ENCODE measurements at places on chromosomes 5 and 9.

DNA sequence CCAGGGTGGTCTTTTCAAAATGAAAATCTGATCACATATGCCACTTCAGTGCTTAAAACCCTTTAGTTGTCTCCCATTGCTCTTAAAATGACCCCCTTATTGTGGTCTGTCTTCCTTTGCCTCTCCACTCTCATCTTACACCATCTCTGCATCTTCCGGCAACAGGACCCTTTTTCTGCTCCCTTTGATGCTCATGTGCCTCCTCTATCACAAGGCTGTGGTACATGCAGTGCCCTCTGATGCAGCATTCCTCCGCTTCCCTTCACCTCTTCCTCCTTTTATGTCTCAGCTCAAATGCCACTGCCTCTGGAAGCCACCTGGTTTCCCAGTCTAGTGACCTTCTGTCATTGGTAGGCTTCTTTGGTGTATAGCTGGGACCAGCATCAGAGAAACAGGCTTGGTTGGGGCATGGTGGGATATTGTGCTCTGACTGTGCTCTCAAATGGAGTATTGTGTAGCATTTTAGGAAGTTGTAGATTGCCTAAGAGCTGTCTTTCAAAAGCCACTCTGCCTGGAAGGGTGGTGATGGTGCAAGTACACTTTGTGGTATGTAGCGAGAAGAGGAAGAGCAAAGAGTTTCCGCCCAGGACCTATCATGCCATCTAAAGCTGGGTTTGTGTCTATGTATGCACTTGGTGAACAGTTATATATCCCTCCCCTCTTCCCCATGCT is 28.1 kb downstream of the ARHGAP26 start:
- no peak for DNase-seq

GRCh38 chr5:88405783-88406182 is 137.1 kb upstream of the TMEM161B start:
- no peak for DNase-seq

DNA sequence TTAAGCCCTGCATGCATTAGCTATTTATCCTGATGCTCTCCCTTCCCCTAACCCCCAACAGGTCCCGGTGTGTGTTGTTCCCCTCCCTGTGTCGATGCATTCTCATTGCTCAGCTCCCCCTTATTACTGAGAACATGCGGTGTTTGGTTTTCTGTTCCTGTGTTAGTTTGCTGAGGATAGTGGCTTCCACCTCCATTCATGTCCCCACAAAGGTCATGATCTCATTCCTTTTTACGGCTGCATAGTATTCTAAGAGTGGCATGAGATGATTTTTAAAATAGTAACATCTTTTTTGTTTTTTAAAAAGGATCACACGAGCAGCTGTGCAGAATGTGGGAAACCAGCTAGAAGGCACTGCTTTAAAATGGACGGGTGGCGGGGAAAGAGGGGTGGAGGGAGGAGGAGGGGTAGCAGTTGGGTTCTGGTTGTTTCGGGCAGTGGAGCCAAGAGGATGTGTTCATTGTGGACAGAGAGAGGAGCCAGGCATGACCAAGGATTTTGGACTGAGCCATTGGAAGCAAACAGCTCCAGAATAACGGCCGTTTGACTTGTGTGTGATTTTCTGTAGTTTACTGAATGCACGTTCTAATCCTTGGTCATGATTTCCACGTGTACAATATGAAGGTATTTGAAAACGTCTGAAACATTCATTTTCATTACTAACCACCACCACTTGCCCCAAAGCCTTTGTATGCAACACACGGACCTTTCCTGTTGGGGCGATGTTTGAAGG is 1.7 kb upstream of the TENT4A start:
- DNase-seq: no peak

GRCh38 chr9:36840898-36841536 is 193.1 kb downstream of the PAX5 start:
- no peak for DNase-seq

DNA sequence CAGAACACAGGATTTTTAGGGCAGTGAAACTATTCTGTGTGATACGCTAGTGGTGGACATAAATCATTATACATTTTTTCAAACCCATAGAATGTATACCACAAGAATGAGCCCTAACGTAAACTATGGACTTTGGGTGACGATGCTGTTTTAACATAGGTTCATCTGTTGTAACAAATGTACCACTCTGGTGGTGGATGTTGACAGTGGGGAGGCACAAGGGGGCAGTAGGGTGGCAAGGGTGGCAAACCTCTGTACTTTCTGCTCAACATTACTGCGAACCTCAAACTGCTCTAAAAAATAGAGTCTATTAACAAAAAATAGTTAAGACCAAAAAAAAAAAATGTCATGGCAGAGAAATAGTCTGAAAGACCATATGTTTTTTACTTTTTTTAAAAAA is 9.1 kb upstream of the MVB12B start:
- DNase-seq: peak; percentile 25

DNA sequence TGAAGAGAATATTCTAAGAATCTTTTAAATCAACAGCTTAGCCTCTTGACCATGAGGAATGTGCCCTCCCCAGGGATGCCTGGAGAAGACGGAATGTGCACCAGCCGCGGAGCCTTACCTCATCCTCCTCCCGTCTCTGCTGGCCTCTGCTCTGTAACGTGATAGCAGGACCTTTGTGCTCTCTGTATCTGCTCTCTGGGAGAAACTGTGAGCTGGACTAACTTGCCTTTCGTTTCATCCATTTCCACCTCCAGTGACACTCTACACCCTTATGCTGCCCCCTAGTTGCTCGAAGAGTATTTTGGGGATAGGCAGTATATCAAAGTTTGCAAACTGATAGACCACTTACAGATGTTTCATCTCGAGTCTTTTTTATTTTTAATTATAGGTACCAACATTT is 141.4 kb downstream of the NPR3 start:
- no peak for DNase-seq

DNA sequence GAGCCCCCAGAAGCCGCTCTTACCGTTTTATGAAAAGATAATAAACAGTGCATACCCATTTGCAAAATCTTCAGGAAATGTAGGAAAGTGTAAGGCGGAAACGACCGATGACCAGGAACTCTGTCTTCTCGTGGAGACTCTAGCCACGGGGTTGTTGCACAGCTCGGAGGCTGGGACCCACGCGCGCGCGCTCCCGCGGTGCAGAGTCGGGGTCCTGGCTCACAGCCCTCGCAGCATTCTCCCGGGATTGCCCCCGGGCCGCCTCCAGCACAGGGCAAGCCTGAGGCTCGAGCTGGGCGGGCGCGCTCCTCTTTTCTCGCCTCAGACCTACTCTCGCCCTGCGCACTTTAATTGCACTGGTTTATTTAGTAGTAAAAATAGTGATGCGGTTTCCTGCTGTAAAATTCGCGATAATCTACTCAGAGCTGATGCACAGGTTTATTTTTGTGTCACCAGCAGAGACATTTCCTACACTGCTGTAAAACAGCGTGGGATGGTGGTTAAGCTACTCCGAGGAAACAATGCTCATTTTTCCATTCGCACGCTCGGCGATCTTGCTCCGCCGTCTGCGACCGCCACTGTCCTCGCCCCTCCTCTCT is 15.5 kb downstream of the TRIM7 start:
- no peak for DNase-seq

GRCh38 chr9:70639853-70640814 is 225.7 kb upstream of the KLF9 start:
- DNase-seq: no peak

DNA sequence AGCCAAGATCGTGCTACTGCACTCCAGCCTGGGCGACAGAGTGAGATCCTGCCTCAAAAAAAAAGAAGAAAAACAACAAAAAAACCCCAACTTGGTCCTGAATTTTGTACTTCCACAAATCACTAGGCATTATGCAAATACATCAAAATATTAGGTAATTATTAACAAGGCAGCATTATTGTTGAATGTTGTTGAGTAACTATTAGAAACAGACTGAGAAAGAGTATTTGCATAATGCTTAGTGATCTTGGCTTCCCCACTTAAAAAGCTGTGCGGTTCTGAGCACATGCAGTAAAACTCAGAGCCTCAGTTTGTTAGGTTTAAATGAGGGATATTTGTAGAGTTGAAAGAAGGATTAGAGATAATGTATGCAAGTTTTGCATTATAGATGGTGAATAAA is 64.2 kb downstream of the SCAMP1 start:
- no peak for DNase-seq

GRCh38 chr9:15935661-15936305 is 382.9 kb downstream of the CCDC171 start:
- DNase-seq: no peak

DNA sequence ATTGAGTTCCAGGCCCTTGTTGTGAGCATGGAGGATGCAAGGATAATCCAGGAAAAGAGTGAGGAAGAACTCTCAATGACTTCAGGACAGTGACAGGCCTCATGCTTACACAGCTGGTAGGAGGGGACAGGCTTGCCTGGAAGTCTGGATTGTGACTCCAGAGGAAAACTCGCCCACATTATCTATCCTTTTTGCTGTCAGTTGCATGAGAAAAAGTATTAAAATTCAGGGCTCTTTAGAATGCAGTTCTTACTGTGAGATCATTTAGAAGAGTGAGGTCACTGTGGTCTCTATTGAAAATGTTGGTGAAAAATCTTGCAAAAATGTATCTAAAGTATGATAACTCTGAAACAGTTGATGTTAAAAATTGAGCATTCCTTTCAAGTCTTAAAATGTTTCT is 30.5 kb downstream of the NTRK2 start:
- no peak for DNase-seq

GRCh38 chr9:137613738-137614523 is 4.9 kb upstream of the EHMT1 start:
- DNase-seq: no peak

DNA sequence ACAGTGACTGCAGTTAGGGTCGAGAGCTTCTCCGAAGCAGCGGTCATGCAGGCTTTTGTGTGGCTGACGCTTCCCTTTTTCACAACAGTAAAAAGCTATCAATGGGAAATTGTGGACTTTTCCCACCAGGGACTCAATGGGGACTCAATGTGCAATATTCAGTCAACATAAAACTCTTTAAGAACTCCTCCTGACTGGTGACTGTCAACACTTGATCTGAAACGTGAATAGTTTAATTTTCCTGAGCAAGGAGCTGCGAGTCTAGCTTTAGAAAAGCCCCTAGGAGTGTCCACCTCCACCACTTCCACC is 28.7 kb downstream of the EXOC3 start:
- no peak for DNase-seq

GRCh38 chr9:114311571-114312512 is 11.1 kb upstream of the ORM1 start:
- no peak for DNase-seq

DNA sequence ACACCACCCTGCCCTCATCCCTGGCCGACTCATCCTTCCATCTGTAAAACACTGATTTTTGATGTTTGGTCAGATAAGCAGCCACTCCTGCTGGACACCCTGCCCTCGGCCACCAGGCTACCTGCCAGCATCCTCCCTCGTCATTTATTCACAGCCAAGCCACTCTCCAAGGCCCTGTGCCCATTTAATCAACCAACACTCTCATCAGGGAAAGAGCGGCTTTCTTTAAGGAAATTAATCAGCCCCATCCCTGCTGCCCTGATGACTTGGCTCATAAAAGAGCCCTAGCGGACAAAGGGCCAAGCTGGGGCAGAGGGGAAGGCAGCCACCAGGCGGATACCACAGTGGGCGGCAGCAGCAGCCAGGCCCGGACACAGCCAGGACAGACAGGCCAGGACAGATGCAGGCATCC is 52.4 kb downstream of the GOLM1 start:
- DNase-seq: no peak

DNA sequence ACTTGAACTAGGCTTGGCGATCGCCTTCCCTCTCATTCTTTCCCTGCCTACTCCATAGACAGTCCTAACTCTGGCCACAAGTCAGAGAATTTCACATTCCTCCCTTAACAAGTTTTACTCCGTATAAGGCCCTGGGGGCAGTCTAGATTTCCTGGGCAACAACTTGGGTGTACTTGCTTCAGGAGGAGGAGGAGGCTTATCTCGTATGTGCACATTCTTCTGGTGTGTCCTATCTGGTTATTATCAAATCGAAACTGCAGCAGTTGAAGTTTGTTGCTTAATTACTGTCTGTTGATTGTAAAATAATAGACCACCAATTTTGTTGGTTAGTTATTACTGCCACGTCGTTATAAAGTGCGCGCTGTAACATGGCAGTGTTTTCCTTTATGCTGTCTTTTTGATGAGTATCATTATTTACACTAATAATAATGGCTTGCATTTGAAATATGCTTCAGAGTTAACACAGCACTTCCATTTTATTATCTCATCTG is 42.0 kb downstream of the PIP5K1B start:
- DNase-seq: no peak

- DNase-seq: no peak
These were observed 5.6 kb downstream of the AMBP start for GRCh38 chr9:114072184-114073140.

- DNase-seq: no peak
These were observed 108.1 kb downstream of the MED27 start for GRCh38 chr9:131971482-131972074.

DNA sequence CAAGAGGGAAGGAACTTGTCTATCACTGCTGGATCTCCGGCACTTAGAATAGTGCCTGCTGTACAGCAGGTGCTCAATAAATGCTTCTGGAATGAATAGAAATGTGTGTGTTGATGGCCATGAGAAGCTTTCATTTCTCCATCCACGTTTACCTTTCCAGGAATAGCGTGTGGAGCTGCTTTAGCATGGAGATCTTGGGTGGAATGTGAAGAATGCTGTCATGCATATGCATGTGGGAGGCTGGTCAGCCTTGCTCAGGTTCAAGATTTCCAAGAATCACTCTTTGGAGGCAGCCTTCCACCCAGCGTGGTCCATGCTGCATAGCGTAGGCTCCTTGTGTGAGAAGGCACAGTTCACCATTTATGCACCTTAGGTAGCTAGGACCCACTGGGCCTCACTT is 19.2 kb downstream of the COL15A1 start:
- DNase-seq: no peak

GRCh38 chr5:144017631-144018030 is 152.8 kb downstream of the YIPF5 start:
- DNase-seq: no peak

DNA sequence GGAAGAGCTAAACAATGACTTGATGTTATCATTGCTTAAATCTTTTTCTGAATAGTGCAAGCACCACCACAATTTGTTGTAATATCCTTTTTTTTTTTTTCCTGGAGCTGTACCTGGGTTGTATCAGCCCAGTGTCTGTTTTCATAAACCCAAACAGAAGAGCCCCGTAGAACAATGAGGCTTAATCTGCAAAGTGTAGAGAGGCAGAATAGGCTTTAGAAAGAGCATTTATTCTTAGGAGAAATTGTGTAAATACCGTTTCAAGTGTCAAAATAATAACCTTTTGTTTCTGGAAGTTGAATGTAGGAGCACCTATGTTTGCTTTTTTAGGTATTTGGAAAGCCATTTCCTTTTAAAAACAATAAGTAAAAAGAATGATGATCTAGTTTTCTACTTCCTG is 26.4 kb downstream of the RGS7BP start:
- no peak for DNase-seq

DNA sequence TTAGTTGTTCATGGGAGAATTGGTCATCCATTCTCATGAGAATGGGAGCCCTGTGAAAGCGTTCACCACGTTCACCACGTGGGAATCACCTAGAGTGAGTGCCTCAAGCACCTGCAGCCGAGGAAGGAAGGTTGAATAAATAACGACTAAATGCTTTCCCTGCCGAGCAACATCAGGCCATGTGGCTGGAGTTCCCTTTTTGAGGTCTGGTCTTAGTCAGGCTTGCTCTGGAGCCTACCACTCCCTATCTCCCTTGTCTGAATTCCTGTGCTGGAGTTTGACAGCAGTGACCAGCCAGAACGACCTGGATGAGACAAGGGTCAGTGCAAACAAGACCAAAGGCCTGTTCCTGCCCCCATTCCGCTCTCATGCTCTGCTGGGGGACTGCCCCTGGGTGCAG is 28.5 kb downstream of the KCNMB1 start:
- no peak for DNase-seq

Measured in effector CD4-positive, alpha-beta T cell (primary cell).